ENCODE measurements at places on chromosomes 7 and 10.
A peak's percentile ranks its signal among the peaks of the same experiment; 100 is the strongest.

DNA sequence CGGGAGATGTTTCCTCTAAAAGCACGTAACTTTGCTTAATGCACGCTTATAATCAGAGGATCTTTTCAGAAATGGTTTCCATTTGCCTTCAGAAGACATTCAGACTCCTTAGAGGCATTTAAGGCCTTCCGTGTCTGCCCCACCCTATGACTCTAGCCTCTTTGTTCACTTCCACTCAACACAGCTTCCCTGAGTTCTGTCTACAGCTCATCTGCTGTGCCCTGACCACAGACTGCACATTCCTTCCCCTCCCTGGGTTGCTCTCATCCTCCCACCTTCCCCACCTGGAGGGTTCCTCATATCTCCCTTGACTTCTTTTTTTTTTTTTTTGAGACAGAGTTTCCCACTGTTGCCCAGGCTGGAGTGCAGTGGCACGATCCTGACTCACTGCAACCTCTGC, 16.6 kb downstream of the FBH1 start:
- no peaks in the 10 kb centered on the region for H3K27me3 ChIP-seq
- H3K4me1 ChIP-seq = peaks cover 15% of the 10 kb centered on the region
- no peak overlapping the region for H3K4me3 ChIP-seq
- H3K27ac ChIP-seq = no peak overlapping the region

DNA sequence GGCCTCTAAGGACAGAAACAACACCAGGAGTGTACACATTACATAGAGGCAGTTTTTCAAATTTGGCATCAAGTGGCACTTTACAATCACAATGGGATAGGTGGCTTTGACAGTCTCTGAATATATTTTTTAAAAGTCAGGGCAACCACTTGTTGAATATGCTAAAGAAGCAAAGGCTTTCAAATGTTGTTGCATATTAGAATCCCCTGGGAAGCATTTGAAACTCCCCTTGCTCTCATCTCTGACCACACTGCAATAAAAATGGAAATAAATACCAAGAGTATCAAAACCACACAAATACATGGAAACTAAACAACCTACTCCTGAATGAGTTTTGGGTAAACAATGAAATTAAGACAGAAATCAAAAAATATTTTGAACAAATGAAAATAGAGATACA, 106.5 kb upstream of the RAB11FIP2 start:
- H3K4me1 ChIP-seq = no peaks in the 10 kb centered on the region
- no peak for ATAC-seq
- no peak overlapping the region for H3K27ac ChIP-seq
- no peaks in the 10 kb centered on the region for H3K36me3 ChIP-seq
- H3K27me3 ChIP-seq = peaks cover 10% of the 10 kb centered on the region

- H3K36me3 ChIP-seq = peaks cover 7% of the 10 kb centered on the region
- peaks cover 12% of the 10 kb centered on the region for H3K4me1 ChIP-seq
- peaks cover 67% of the 10 kb centered on the region for H3K27me3 ChIP-seq
- no peak overlapping the region for H3K4me3 ChIP-seq
Measured at GRCh38 chr10:101140084-101140949, 9.2 kb downstream of the TLX1 start.

DNA sequence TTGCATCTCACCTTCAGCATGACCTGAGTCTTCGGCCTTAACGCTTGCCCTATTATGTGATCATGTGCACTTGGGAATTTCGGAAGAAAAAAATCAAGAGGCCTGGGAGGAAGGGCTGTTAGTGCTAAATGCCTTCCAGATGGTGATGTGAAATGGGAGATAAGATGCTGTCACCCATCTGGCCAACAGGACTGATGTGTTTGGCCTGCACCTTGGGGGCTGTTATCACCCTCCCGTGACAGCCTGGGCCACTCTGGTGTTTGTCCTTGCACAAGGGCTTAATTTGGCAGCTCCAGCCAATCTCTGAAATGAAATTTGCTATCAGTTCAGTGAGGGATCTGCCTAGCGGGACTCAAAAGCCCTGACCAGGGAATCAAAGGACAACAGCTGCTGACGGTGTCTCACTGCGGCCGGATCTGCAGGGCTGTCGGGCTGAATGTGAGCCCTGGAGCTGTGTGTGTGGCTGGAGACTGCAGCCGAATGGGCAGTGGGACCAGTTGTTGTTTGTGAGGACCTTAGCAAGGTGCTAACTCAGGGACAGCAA, 131.4 kb upstream of the BTBD16 start:
- ATAC-seq = no peak
- H3K4me3 ChIP-seq = no peak overlapping the region

DNA sequence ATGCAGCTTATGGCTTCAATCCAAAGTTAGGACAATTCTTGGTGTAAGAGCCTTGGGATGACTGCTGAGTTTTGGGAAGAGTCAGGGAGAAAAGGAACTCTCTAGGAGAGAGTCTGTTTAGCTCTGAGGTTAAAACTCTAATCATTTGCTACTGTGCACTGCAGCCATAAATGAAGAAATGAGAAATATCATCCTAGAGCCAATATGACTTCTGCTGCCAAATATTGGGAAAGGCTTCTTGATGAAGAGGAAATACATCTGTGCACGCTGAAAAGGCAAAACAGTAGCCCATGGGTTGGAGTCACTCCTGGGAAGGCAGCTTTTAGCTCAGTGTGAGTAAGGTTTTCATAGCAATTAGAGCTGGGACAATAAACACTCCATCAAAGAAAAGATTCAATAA, 308.8 kb downstream of the SFMBT2 start:
- H3K27ac ChIP-seq = no peak overlapping the region
- no peak for ATAC-seq
- H3K36me3 ChIP-seq = no peaks in the 10 kb centered on the region
- H3K27me3 ChIP-seq = no peaks in the 10 kb centered on the region
- no peaks in the 10 kb centered on the region for H3K4me1 ChIP-seq
- H3K4me3 ChIP-seq = no peak overlapping the region

DNA sequence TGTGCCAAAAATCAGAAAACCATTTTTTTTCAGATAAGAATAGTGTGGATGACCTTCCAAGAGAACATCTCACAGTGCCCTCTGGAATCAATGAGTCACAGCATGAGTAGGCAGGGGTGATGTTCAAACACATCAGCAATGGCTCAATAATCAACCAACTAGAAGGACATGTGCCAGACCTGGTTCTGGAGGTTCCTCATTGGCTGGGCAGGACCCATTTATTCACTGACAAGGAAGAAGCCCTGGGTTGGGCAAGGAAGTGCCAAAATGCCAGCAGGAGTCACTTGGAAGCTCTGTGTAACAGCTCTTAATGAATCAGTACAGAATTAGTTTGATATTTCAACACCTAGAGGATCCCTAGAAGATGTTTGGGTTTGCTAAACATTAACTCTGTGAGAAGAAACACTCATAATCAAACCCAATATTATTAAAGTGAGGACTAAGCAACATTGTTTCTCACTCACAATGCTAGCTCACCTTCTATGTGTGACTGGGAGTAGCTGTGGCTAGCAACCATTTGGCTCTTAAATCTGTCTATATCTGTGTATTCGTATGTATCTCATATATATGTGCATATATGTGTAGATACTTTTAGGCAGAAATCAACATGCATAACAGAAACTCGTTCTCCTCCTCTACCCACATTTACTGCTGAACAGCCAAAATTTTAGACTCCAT, 72.3 kb upstream of the APBB1IP start:
- peaks cover 8% of the 10 kb centered on the region for H3K27me3 ChIP-seq
- H3K4me1 ChIP-seq = no peaks in the 10 kb centered on the region
- no peaks in the 10 kb centered on the region for H3K36me3 ChIP-seq
- H3K4me3 ChIP-seq = no peak overlapping the region
- peak; percentile 31 for ATAC-seq

DNA sequence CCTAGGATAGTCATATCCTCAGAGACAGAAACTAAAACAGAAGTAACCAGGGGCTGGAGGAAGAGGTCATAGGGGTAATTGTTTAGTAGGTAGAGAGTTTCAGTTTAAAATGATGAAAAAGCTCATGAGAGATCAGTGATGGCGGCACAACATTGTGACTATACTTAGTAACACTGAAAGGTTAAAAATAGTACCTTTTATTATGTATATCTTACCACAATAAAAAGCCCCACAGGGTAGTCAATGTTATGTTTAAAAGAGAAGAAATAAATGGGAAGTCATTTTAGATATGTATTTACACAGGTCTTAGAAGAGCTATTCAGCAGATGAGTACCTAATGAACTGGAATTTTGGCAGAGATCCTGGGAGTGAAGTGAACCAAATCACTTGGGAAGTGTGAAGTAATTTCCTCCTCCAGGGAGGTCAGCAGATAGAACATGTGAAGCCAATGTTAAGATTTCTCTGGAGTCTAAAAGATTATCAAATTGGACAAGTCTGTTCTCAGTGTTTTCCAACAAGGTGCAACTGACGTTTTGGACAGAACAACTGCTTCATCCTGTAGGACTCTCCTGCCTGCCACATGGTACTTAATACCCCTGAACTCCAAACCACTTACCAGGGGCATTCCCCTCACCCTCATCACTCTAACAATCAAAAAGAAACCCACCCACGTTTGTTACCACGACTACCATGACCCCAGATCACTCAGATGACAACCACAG, 6.4 kb downstream of the CDCA7L start:
- peaks cover 12% of the 10 kb centered on the region for H3K4me1 ChIP-seq
- peaks cover 5% of the 10 kb centered on the region for H3K27me3 ChIP-seq
- peak overlapping the region; percentile 96 for H3K27ac ChIP-seq

GRCh38 chr7:81468526-81468925, 301.3 kb downstream of the HGF start:
- H3K27me3 ChIP-seq = no peaks in the 10 kb centered on the region
- no peak overlapping the region for H3K27ac ChIP-seq
- no peak overlapping the region for H3K4me3 ChIP-seq
- no peaks in the 10 kb centered on the region for H3K4me1 ChIP-seq

DNA sequence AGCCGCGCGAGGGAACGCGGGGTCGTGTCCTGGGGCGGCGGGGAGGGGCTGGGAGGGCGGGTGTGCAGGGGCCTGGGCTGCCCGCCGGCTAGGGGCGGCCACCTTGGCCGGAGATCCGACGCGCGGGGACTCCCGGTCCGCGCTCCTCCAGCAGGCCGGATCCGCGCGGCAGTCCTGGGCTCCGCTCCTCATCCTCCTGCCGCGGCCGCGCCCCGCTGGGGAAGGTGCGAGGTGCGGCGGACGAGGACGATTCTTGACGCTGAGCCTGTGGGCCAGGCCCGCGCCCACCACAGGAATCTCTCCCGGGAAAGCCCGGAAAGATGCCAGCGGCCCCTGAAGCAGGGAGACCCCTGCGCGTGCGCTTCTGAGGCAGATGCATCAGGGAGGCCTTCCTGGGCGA, 6.6 kb upstream of the OGDHL start:
- H3K27me3 ChIP-seq = peaks cover 35% of the 10 kb centered on the region
- no peaks in the 10 kb centered on the region for H3K36me3 ChIP-seq
- H3K27ac ChIP-seq = no peak overlapping the region
- no peak overlapping the region for H3K4me3 ChIP-seq

DNA sequence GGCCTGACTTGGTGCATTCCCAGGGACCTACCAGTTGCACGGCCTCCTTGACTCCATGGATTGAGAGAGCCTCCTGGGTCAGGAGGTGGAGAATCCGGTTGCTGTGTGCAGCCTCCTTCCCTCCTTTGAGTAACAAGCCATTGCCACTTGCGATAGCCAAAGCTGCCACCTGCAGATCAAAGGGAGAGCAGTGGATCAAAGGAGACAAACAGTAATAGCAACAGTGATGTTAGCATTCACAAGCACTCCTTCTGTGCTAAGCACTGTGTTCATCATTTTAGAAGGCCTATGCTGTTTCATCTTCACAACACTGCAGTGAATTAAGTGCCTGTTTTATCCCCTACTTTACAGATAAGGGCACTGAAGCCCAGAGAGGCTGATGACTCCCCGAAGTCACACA, 40.1 kb downstream of the ALDH18A1 start:
- no peaks in the 10 kb centered on the region for H3K27me3 ChIP-seq
- H3K27ac ChIP-seq = no peak overlapping the region
- peaks cover 100% of the 10 kb centered on the region for H3K36me3 ChIP-seq
- ATAC-seq = no peak
- H3K4me1 ChIP-seq = no peaks in the 10 kb centered on the region

GRCh38 chr10:133528296-133528844, 1.2 kb downstream of the CYP2E1 start:
- no peak overlapping the region for H3K27ac ChIP-seq
- ATAC-seq = peak; percentile 40
- no peaks in the 10 kb centered on the region for H3K36me3 ChIP-seq
- H3K27me3 ChIP-seq = peaks cover 16% of the 10 kb centered on the region
- peaks cover 9% of the 10 kb centered on the region for H3K4me1 ChIP-seq

DNA sequence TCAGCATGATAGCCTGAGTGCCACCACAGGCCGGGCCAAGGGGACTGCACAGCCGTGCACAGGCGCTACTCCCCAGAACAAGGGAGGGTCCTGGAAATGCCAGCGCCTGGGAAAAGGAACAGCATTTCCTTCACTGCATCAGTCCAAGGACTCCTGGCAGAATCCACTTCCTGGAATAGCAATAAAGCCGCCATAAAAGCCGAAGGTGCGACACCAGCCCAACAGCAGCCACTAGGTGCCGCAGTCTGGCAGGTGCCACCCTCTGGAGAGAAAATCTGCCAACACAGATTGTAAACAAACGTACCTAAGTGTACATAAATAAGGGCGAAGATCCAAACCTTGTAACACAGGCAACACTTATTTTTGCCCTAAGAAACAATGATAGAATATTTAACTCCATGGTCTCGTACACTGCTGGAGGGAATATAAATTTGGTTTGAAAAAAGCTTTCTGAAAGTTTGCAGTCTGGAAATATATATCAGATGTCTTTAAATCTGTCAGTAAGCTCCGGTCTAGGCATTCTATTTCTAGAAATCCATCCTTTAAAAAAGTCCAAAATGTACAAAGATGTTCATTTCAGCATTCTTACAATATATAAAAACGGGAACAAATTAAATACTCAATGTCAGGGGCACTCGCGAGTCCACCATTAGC, 22.2 kb downstream of the VOPP1 start:
- no peaks in the 10 kb centered on the region for H3K27me3 ChIP-seq
- no peak overlapping the region for H3K4me3 ChIP-seq
- no peak for ATAC-seq
- H3K4me1 ChIP-seq = peaks cover 68% of the 10 kb centered on the region

- peak; percentile 26 for ATAC-seq
- no peak overlapping the region for H3K4me3 ChIP-seq
- H3K27me3 ChIP-seq = peaks cover 6% of the 10 kb centered on the region
- H3K4me1 ChIP-seq = no peaks in the 10 kb centered on the region
- no peaks in the 10 kb centered on the region for H3K36me3 ChIP-seq
Measured at GRCh38 chr10:44261710-44262455, 123.0 kb downstream of the CXCL12 start.

GRCh38 chr7:130560972-130561371, 69.1 kb downstream of the MEST start:
- no peaks in the 10 kb centered on the region for H3K4me1 ChIP-seq
- no peak overlapping the region for H3K4me3 ChIP-seq
- no peaks in the 10 kb centered on the region for H3K27me3 ChIP-seq
- ATAC-seq = peak; percentile 53

Measured in activated T-helper 17 cell treated with anti-CD3 and anti-CD28 coated beads, Interleukin-2, amount 50 U/mL, for 72 hours (primary cell).